Astrocyte of the cerebellum (primary cell): ENCODE measurements at places on chromosomes 16 and 17.

GRCh38 chr16:54431041-54431996 lies 144.7 kb upstream of the IRX3 start:
- DNase-seq: no peak

- DNase-seq: no peak
These were observed 75.8 kb downstream of the TEX14 start for GRCh38 chr17:58615768-58616659.

DNA sequence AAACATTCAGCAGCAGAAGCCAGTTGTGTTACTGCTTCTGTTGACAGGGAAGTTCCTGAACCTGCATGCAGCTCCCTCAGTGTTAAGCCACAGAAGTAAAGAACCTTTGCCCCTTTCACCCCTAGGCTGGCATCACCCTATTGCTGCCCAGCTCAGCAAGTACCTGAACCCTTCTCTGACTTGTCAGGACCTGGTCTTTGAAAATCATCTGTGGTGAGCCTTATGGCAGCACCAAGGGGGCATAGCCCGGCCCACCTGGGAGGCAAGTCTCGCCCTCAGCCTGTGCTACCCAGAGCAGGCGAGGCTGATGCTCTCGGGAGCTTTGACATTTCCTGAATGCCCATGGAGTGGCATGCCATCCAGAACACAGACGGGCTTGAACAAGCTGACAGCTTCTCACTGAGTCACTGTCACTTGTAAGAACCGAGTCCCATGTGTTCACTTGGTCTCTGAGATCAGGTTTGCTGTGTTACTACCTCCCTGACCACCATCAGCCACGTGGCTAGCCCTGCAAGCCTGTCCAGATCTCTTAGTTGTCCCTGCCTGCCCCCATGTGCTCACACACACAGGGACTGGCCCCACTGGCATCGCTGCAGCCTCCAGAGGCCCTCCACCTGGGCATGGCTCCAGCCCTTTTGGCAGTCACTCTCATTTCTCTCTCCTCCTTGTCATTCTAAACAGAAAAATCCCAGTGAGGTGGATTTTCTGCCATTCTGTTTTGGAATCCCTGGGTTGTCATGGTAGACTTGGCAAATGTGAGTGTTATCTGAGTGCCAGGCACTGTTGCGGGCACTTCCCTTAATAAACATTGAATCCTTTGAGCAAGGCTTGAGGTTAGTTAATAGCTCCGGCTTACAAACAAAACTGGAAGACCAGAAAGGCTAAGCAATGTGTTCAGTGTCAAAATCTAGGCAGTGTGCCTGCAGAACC lies 2.9 kb upstream of the CARMIL2 start:
- DNase-seq: peak; percentile 13

GRCh38 chr17:41153856-41154255 lies 4.2 kb upstream of the KRTAP4-5 start:
- no peak for DNase-seq

- DNase-seq: peak; percentile 26
These were observed 46.5 kb downstream of the TEX2 start for GRCh38 chr17:64216338-64217248.

GRCh38 chr17:77146246-77146632 lies 5.5 kb downstream of the SEC14L1 start:
- no peak for DNase-seq
